ENCODE measurements at places on chromosomes 1 and 21.

- DNase-seq = no peak
Measured at GRCh38 chr1:197129698-197130097, 16.8 kb downstream of the ASPM start.

DNA sequence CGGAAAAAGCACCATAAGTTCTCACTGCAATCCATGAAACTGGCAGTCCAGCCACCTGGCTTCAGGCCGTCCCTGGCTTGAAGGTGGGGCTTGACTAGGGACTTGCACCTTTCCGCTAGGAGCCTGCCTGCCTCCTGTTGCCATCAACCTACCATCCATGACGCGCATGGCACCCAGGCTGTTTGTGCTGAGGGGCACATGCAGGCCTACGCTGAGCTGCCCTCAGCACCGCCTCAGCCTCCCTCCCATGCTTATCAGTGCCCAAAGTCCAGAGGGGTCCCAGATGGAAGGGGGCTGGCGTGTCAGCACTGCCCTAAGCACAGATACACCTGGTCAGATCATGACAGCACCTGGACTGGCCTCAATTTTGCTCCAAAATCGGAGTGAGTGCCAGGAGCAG is 190.2 kb upstream of the LYPLAL1 start:
- DNase-seq = no peak

DNA sequence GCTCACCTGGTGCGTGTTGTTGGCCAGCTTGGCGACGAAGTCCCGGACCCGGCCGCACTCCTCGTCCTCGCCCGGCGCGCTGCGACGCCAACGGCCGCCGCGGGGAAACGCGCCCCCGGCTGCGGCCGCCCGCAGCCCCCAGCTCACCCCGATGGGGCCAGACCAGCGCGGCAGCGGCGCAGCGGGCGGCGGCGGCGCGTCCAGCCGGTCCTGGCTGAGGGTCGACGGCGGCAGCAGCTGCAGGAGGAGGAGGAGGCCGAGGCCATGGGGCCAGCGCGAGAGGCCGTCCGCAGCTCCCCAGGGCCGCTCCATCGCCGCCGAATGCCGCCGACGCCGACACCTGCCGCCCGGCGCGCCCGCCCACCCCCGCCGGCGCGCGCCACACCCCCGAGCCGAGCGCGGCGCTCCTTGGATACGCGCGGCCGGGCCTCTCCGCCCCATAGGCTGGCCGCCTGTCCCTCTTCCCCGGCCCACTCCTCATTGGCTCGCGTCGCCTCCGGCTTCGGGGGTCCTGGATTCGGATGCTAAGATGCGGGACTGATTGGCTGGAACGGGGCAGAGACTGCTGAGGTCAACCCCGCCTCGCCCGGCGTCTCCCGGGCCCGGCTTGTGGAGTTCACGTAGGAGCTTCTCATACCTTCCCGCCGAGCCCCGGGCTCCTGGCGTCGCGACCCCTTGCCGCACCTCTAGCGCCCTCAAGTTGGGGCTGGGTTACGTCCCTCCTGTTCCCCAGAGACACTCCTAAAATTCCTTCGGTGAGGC is at the start of gene SORT1:
TSS of gene SORT1 (minus strand) at position 338 of the 762 bp plus-strand sequence. CDS start at position 312, 26 bp downstream.
- DNase-seq = peak; percentile 28

GRCh38 chr1:108504447-108504846 is 54.3 kb downstream of the NBPF6 start:
- DNase-seq = no peak

DNA sequence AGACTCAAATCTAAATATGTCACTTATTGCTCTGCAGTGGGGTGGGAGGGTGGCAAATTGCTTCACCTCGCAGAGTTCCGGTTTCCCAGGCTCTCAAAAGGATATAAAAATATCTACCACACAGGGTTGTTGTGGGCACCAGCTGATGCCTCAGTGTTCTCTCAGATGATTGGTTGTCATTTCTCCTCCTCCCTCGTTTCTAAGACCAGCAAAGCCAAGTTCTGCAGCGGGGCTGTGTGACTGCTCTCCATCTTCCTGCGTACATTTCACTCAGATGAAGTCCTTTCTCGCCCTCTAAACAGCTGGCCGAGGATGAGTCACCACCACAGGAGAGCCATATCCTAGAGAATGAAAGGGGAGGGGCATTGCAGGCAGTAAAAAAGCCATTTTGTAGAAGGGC is 35.0 kb upstream of the VWA5B1 start:
- DNase-seq = no peak

GRCh38 chr1:117793413-117793812 is 136.0 kb downstream of the GDAP2 start:
- DNase-seq = no peak

GRCh38 chr1:219763321-219763720 is 150.4 kb upstream of the ZC3H11B start:
- no peak for DNase-seq

DNA sequence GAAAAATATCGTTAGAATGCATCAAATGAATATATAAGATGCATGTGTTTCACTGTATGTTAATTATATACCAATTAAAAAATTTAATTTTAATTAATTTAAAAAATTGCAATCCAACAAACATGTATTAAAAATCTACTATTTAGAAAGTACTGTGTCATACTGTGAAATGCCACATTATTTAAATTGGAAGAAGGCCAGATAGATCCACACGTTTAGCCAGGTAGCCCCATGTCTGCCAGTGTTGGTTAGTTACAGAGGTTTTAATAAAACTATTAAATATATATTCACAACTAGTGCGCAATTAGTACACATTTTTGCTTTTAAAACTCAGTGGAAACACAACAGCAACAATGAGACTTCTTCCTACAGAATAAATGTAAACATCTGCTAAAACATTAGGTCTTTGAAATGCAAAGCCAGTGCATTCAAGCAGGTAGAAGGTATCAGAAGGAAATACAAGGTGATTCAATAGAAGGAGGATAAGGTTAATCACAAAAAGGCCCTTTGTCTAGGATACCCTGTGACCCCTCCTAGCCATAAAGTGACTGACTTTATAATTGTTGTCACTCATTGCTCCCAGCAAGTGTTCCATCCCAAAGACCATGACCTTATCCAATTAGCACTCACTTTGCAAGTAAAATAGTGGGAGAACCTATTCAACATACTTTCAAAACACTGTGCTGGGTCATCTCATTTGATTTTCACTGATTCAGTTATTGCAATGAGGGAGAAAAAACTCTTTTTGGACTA is 211.5 kb downstream of the TTLL7 start:
- no peak for DNase-seq

Data from stimulated activated CD8-positive, alpha-beta memory T cell treated with anti-CD3 and anti-CD28 coated beads, Interleukin-4, amount 100 ng/mL, for 1 hour (primary cell).